ENCODE measurements at places on chromosomes 5 and 9.
A peak's percentile ranks its signal among the peaks of the same experiment; 100 is the strongest.

GRCh38 chr9:98555651-98556465 lies 152.9 kb downstream of the GABBR2 start:
- no peak for DNase-seq

DNA sequence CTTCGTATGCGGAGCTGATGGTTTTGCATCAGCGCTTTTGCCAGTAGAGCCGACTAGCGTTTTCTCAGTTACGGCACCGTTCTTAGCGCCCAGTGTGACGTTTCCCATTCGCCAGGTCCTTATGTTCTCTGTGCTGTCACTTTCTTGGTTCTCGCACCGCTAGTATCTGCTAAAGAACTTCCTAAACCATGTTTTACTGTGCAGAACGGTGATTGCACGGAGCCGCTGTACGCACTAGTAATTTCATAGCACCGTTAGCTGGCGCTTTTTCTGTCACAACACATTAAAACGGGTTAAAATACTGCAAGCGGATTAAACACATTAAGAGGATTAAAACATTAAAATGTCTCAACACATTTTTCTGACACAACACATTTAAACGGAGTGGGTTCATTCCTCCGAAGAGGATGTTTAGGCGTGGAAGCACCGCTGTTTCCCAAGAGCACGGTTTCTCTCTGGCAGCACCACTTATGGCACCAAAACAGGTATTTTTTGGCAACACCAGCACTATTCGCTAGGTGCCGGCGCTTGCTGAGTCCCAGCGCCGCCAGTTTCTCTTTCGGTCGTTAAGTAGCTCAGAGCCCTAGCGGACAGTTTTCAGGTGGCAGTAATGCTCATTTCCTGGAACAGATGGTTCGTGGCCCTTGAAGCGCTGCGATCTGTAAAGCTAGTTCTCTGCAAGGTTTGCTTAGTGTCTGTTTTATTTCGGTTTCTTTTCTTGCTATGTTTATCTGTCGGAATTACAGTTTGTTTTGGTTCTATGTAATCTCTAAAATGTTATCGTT lies 20.3 kb downstream of the ANXA2R start:
- DNase-seq: no peak

- DNase-seq: no peak
These were observed 588.3 kb downstream of the EBF1 start for GRCh38 chr5:158511454-158511853.

DNA sequence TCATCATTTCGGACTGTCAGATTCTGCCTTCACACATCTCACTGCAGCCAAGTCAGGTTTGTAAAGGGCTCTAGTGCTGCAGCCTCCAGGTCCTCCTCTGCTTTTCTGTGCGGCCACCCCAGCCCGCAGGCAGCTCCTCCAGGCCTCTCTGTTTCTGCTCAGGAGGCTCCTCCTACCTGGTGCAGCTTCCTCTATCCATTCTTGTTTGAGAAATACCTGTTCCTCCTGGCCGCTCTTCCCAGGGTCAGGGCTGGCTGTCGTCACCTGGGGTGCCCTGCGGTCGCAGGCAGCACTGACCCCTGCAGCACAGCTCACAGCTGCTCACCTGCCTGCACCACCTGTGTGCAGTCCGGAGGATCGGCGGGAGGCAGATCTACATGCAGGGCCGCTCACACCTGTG lies 387.7 kb upstream of the IRX4 start:
- DNase-seq: no peak

GRCh38 chr9:116447934-116448333 lies 239.2 kb upstream of the TRIM32 start:
- no peak for DNase-seq

DNA sequence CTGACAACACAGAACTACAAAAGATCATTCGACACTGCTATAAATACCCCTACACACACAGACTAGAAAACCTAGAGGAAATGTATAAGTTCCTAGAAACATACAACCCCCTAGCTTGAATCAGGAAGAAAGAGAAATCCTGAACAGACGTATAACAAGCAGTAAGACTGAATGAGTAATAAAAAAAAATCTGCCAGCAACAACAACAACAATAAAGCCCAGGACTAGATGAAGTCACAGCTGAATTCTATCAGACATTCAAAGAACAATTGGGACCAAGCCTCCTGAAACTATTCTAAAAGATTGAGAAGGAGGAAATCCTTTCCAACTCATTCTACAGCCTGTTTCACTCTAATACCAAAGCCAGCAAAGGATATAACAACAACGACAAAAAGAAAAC lies 68.2 kb upstream of the SLIT3 start:
- DNase-seq: no peak

GRCh38 chr9:89661956-89662717 lies 57.3 kb downstream of the GADD45G start:
- DNase-seq: peak; percentile 71

GRCh38 chr5:90909101-90909503 lies 350.5 kb downstream of the ADGRV1 start:
- no peak for DNase-seq

DNA sequence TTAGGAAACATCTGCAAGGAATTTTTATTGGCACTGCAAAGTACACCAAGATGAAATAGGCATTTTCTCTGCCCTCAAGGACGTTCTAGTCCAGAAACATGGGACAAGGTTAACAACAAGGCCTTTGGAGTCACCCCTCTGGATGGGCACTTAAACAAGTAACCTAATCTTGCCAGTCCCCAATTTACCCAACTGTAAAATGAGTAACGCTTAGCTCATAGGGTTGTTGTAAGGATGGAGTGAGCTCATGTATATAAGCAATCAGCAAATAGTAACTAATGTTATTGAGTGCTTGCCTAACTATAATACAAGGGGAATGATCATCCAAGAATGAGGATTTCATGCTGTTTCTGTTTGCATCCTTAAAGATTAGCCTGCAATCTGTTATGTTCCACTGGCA lies 189.3 kb downstream of the PAPPA start:
- no peak for DNase-seq

- no peak for DNase-seq
These were observed 79.6 kb downstream of the SMIM15 start for GRCh38 chr5:61082516-61083280.

DNA sequence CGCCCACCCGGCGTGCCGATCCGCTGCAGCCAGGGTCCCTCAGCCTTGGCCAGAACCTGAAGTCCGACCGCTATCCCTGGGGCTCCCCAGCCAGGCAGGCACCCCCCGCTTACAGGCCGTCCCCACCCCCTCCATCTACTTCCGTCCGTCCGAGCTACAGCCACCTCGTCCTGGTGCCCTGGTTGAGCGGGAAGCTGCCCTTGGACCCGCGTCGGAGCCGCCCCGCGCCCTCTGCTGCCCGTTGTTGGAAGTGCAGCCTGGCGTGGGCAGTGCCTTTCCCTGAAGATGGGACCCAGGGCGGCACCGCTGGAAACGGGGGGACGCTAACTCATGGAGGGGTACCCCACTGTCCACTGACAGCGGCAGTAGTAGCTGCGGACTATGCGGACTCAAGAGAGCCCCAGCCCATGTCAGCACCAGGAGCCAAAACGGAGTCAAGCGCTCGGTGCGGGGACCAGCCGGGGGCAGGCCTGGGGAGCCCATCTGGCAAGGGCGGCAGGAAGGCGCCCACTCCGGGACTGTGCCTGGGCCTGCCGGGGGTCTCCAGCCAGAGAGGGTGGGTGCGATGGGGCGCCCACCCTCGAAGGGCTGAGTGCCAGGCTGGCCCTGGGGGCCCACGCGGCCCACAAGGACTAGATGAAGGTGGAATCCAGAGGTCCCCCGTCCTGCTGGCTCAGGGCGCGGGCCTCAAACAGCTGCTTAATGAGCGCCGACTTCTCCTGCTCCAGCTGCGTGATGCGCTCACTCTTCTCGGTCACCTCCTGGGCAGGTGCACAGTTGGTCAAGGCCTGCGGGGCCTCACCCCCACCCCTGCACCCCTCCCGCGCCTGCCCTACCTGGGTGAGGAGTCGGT lies 6.1 kb downstream of the SAPCD2 start:
- DNase-seq: peak; percentile 95

DNA sequence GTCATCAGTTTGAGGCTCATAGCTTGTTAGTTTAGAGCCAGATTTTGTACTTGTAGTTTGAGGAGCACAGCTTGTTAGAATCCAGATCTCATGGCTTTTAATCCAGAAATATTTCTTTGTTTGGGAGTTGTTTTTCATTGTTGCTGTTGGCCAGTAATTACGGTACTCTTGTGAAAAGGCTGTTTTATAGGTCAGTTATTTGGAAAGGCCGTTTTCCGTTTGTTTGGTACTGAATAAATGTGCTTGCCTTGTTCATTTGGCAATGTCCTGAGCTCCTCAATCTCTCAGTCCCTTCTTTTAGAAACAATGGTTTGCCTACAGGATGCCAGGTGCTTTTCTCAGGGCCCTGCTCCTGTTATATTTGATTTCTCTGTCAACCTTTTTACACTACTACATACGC lies 4.5 kb upstream of the MOB3B start:
- no peak for DNase-seq

- no peak for DNase-seq
These were observed 52.3 kb downstream of the UGCG start for GRCh38 chr9:111948951-111949350.

DNA sequence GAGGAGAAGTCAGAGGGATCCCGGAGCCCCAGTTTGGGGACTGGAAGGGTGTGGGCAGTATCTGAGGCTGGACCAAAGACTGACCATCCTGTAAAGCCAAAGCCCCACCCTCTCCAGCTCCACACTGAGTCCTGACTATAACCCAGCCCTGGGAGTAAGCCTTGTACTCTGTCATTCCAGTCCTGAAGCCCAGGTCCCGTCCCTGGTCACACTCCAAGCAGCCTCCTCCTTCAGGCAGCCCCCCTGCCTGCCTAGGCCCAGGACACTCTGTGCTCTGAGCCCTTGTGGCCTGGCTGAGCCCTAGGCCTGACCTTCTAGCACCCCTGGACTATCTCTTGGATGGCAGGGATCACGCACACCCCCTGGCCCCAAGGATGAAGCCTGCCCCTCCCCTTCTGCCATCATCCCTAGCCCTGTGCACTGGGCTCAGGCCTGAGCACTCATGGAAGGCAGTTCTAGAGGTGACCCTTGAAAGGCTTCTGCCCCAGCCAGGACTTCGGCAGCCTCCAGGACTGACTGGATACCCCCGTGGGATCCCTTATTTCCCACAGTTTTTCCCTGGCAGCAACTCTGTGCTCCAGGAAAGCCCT lies 28.0 kb upstream of the ENHO start:
- DNase-seq: peak; percentile 35

DNA sequence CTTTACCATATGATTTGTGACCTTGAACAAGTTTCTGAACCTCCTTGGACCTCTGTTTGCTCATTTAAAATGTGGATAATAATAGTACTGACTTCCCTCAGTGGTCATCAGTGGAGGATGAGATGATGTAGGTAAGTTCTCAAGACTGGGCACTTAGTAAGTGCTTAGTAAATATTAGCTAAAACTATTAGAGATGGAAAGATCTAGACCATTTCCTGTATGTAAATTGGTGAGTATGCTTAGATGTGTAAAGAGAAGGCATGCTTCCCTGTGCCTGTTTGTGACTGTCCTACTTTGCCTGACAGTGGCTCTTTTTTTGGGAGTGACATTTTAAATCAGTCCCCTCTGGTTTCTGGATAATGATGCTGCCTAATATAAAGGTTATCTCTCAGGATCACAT lies 288.1 kb downstream of the GABRB2 start:
- DNase-seq: no peak

GRCh38 chr9:129628709-129629108 lies 2.7 kb downstream of the NTMT1 start:
- no peak for DNase-seq

GRCh38 chr5:149550594-149551226 lies 529 bp downstream of the CSNK1A1 start:
- DNase-seq: peak; percentile 55

DNA sequence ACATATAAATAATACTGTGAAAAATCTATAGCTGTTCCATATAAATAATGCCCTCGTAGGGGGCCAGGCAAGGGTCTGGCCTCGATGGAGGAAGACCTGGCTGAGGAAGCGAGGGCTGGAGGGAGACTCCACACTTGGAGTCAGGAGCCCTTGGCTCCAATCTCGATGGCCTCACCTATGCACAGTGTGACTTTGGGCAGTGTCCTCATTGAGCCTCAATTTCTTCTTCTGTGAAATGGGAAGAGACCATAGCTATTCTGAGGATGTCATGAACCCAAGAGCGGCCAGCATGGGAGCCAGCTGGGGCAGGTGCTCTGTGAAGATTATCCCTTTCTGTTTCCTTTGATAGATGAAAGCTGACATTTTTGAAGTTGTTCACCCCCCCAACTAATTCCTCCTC lies 24.8 kb downstream of the ANGPTL2 start:
- DNase-seq: no peak

- no peak for DNase-seq
These were observed 239.0 kb upstream of the ST8SIA4 start for GRCh38 chr5:101142102-101142501.

DNA sequence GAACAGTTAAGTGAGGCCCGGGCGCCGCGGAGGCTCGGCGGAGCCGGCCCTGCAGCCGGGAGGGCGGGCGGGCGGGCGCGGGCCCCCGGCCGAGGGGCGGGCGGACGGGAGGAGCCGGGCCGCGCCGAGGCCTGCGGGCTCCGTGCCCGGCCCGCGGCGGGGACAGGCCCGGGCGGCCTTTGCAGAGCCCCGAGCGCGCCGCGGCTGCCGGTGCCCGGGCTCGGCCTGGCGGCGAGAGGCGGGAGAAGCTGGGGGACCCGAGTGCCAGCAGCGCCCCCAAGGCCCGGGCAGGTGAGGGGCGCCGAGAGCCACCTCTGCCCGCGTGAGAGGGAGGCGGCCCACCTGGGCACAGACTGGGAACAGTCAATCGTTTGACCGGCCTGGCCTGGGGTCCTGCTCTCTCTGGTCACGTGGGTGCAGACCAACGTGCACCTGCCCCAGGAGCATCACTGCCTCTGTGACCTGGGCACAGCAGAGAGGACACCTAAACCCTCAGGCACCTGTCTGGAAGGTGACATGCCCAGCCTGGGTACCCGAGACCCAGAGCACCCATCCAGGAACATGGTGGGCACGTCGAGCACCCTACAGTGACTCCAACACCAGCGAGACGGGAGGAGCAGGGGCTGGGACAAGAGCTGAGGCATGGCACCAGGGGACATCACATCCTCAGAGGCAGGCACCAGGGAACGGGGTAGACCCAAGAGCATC lies 531 bp downstream of the MVB12B start:
- DNase-seq: no peak

- no peak for DNase-seq
These were observed 113.1 kb upstream of the TBC1D2 start for GRCh38 chr9:98368366-98369065.

DNA sequence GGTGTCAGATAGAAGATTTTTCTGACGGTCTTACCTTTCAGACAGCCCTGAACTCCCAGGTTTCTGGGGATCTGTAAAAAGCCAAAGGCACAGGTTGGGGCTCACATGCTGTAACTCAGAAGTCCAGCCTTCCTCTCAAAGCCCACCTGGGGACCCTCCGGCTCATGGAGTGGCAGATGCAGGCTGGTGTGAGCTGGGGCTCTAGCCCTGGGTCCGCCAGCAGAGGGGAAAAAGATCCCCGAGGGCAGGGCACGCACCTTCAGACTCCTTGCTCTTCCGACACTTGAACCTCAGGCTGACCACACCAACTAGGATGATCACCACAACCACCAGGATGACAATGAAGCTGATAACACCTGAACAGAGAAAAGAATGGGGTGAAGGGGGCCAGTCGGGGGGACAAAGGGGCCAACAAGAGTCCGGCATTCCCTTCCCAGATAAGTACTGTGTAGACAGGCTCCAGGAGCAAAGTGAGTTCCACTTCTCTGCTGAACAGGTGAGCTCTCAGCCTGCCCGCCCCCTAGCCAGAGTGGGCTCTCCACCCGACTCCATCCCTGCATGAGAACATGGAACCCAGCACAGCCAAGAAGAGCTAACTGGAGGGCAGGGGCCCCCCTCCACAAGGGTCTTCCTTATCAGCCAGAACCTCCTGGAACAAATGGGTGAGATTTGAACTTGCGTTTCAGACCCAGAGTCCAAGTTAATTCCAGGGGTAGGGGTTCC lies 7.8 kb downstream of the ECSCR start:
- DNase-seq: no peak

- DNase-seq: no peak
These were observed 131.4 kb downstream of the CCDC192 start for GRCh38 chr5:127834554-127834953.
